ENCODE measurements at places on chromosomes 2 and 18.

DNA sequence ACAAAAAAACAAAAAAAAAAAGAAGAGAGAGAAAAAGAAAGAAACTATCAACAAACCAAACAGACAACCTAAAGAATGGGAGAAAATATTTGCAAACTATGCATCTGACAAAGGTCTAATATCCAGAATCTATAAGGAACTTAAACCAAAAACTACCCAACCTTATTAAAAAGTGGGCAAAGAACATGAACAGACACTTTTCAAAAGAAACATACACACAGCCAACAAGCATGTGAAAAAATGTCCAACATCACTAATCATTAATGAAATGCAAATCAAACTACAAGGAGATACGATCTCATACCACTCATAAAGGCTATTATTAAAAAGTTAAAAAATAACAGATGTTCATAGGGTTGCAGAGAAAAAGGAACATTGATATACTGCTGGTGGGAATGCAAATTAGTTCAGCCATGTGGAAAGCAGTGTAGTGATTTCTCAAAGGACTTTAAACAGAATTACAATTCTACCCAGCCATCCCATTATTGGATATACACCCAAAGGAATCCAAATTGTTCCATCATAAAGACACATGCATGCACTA lies 7.2 kb upstream of the POLE4 start:
- DNase-seq, result no peak

- no peak for DNase-seq
Observed at GRCh38 chr2:233400961-233401360, 46.7 kb downstream of the DGKD start.

- no peak for DNase-seq
Observed at GRCh38 chr18:45628979-45629958, 14.0 kb downstream of the SLC14A2 start.

GRCh38 chr18:55635439-55635838 lies 47.4 kb upstream of the TCF4 start:
- DNase-seq, result no peak

DNA sequence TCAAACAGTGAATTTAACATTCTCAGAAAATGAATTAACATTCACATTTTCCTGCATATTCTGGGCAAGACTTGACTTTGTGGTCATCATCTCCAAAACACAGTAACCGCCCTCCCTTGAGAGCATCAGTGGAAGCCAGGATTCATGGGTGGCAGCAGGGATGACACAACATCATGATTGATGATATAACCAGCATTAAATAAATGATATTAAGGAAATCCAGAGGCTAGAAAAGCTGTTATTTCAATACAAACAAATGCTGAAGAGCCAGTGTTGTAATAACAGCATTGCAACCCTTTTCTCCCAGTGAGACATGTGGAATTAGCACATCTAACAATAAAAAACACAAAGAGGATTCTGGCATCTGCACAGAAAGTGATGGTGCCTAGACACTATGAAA lies 41.1 kb downstream of the CDC42EP3 start:
- no peak for DNase-seq

DNA sequence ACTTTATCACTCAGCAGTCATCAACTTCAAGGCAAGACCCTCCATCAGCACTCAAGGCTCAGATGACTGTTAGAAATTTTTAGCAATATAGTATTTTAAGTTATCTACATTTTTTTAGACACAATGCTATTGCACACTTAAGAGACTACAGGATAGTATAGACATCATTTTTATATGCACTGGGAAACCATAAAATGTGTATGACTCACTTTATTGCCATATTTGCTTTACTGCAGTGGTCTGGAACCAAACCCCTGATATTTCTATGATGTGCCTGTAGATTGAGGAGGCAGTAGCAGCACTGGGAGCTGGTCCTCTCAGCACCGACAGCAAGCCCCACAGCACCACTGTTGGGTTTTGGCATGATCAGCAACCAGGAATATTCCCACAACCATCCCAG lies 264.8 kb upstream of the HNRNPA3 start:
- no peak for DNase-seq

GRCh38 chr2:11574176-11575046 lies 40.6 kb downstream of the GREB1 start:
- no peak for DNase-seq

GRCh38 chr2:11998218-11998617 lies 251.8 kb downstream of the LPIN1 start:
- DNase-seq, result peak; percentile 71

DNA sequence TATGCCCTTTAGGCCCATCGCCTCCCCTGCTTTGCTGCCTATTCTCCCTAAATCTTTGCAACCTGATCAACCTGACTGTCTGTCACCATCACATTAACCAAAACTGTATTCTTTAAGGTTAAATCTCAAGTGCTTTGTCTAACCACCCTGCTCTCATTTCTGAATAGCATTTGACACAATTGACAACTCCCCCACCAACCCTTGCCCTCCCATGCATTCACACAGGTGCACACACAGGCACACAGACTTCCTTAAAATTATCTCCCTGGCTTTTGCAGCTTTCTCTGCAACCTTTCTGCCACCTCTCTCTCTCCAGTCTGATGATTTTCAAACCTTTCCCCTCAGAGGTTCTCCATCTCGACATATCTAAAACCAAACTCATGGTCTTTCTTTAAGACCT lies 64.6 kb upstream of the ST8SIA3 start:
- no peak for DNase-seq

Measured in adipocyte (in vitro differentiated cells).